ENCODE measurements at places on chromosomes 2 and 18. TPM values are rescaled to one million over a fixed set of nuclear protein-coding genes. Genes with fewer than 3 reads are reported as not detected.

The EPC2 gene
- 1.8 TPM for polyA plus RNA-seq

The C2orf81 gene
- polyA plus RNA-seq: not detected

- no peak for DNase-seq
These were observed 80.6 kb downstream of the MAP4K4 start for GRCh38 chr2:101778102-101778501.

- DNase-seq: no peak
These were observed 46.7 kb downstream of the MBOAT2 start for GRCh38 chr2:8956774-8957173.

GRCh38 chr18:23384778-23385736, 68.0 kb upstream of the RIOK3 start:
- DNase-seq: no peak

DNA sequence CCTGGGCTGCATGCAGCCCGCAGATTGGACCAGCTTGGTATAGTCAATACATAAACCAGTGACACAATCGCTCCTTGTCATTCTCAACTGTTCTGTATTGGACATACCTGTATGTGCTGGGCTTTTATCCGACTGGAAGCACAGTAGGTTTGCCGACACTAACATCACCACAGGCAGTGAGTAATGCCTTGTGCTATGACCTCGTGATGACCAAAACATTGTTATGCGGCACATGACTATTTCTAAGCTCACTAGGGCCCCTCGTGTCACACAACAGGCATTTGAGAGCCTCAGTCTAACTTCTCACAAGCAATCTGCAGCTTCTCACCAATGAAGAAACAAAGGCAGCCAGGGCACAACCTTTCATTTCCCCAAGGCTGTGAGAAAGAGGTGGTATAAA, 320.8 kb downstream of the AFF3 start:
- DNase-seq: no peak
